ENCODE measurements at places on chromosomes 7 and 10. TPM values are rescaled to one million over a fixed set of nuclear protein-coding genes. Genes with fewer than 3 reads are reported as not detected.

The VWA2 gene
- 1.9 TPM for total RNA-seq

The GIMAP8 gene
- total RNA-seq = 5.5 TPM

The ITPRID1 gene
- 2.4 TPM for total RNA-seq

The SLC25A40 gene
- 31.1 TPM for total RNA-seq

The CTAGE4 gene
- 7.3 TPM for total RNA-seq

The PKD2L1 gene
- total RNA-seq = 0.22 TPM

The GPR15LG gene
- 725 TPM for total RNA-seq

The PDK4 gene
- 50.6 TPM for total RNA-seq

DNA sequence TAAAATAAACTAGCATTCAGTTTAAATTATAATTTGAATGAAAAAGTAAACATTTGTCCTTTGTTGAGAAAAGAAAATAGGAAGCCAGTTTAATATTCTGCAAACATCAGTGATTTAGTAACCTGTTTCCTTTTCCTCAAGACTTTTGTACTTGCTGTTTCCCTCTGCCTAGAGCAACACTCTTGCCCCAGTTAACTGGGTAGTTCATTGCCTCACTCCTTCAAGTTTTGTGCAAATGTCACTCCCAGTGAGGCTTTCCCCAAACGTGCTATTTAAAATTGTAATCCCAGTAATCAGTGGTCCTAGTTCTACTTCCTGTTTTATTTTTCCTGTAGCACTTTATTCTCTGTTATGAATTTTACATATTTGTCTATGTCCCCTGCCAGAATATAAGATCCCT is 23.8 kb downstream of the DLD start:
- DNase-seq = no peak

GRCh38 chr7:593324-594115 is 73.9 kb upstream of the PDGFA start:
- no peak for DNase-seq

DNA sequence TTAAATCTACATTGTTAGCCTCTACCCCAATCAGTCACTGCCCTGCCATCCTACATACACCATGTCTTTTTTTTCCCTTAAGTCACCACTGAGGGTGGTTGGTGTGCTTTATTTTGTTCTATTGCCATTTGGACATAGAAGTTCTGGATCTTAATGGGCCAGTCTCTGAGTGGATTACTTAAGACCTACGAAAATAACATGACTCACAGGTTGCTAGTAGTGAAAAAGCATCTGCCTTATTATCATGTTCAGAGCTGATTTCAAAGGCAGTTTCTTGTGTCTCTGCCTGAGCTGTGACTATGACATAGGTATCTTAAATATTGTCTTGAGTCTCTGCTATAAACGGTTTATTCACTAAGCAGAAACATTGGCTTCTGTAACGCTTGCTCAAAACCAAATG is 410.8 kb downstream of the MDFIC start:
- DNase-seq = no peak

- DNase-seq = no peak
Observed at GRCh38 chr10:58177362-58177947, 90.2 kb downstream of the IPMK start.

DNA sequence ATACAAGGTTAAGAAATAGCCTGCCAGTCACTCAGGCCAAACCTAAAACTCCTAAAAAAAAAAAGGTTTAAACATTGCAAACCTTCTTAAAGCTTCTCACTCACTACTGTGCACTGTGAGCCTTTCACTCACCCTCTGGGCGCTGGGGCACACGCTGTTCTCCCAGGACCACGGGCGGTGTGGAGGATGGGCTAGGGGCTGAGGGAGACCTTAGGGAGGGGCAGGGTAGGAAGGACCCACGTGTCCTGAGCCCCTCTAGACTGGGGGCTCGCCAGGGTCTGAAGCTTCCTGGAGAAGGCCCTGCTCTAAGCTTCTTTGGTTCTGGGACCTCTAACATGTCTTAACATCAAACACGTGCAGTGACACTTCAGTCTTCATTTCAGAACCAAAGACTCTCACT is 569.8 kb downstream of the DNAJB6 start:
- DNase-seq = no peak

DNA sequence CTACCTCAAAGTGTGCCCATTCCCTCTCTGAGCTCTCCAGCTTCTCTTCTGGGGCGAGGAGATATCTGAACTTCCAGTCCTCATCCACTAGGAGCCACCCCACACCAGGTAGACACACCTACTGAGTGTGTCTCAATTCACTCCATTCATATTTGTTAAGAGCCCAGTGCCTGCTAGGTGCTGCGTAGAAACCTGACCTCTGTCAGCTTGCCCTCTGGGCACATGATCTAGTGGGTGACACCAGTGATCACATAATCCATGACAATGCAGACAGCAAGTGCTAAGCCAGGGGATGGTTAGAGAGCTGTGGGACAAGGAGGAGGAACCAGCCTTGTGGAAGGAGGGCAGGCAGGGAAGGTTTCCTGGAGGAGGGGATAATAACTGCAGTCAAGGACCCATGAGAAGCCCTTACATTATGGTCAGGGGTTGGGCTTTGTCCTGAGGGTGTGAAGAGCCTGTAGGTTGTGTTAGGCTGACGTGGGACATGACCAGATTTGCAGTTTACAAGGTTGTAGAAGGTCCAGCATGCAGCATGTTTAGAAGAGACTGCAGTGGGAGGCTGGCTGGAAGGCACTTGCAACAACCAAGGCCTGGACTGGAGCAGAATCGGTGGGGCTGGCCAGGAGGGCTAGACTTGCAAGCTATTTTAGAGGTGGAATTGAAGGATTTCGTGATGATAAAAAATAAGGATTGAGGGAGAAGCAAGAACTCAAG is 81.8 kb downstream of the COL13A1 start:
- DNase-seq = peak; percentile 56

DNA sequence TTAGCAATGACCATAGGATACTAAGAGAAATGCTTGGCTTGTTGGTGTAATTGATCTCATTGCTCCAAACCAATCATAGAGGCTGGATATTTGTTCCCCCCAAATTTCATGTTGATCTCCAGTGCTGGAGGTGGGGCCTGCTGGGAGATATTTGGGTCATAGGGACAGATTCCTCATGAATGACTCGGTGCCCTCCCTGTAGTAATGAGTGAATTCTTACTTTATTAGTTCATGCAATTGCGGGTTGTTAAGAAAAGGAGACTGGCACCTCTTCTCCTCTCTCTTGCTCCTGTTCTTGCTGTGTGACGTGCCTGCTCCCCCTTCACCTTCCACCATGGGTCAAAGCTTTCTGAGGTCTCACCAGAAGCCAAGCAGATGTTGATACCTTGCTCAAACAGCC is 630.1 kb downstream of the CALN1 start:
- DNase-seq = no peak

- no peak for DNase-seq
Observed at GRCh38 chr10:78933828-78934531, 134.8 kb upstream of the ZMIZ1 start.

- DNase-seq = no peak
Observed at GRCh38 chr10:105579112-105579511, 938.0 kb downstream of the SORCS3 start.

- DNase-seq = no peak
Observed at GRCh38 chr7:135537453-135537852, 20.3 kb upstream of the NUP205 start.

DNA sequence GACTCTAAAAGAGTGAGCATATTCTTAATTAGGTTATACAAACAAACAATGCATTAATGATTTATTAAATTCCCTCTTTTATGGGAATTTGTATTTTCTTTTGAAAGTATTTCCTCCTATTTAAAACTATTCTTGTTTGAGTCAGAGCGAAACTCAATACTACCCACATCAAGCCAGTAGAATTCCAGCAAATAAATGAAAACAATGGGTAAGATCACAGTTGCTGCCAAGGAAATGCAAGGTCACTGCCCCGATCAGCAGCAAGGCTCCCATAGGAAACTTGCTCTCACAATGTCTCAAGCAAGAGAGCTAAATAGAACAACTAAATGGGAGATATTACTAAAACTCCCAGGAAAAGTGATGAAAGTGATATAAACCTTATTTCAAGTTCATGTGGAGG is 206.3 kb downstream of the THSD7A start:
- DNase-seq = no peak

DNA sequence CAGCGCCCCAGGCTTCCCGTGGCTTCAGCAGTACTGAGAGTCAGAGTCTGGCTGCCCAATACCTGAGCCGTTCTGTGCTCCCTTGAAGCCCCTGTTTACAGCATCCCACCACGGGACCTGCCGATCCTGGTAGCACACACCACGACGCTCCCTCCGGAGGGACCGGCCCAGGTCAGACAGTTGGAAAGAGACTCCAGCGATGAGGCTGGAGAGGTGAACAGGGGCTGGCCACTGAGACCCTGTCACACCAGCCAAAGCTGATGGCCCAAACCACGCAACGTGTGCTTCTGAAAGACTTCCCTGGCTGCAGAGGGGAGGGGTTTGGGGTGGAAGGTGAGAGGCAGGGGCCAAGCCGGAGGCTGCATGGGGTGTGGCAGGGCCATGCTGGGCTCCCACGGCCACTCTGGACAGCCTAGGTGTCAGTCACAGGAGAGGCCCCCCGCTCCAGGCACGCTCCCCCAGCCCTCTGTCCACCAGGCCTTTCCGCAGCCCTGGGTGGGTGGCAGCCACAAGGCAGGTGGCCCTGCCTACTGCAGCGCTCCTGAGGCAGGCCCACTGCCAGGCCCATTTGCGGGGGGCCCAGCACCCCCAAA is 140.2 kb upstream of the CHST15 start:
- DNase-seq = no peak

DNA sequence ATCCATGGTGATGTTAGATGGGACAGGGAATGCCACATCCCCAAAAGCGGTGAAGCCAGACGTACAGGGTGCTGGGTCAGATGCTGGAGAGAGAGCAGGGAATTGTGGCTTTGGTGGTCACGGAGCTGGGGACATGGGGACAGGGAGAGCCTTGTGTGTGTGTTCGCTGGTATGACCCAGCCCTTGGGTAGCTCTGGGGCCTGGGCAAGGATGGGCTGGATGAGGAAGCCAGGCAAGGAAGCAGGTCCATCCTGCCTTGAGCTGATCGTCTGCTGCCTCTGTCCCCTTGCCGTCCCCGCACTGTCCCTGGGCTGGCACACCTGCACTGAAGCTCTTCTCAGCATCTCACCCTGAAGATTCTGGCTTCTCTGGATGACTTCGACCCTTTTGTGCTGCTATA is 15.4 kb upstream of the CLDN4 start:
- DNase-seq = peak; percentile 32

- no peak for DNase-seq
Observed at GRCh38 chr7:47943676-47944474, 4.4 kb downstream of the PKD1L1 start.

GRCh38 chr7:139230023-139230422 is 1.0 kb upstream of the UBN2 start:
- DNase-seq = no peak

DNA sequence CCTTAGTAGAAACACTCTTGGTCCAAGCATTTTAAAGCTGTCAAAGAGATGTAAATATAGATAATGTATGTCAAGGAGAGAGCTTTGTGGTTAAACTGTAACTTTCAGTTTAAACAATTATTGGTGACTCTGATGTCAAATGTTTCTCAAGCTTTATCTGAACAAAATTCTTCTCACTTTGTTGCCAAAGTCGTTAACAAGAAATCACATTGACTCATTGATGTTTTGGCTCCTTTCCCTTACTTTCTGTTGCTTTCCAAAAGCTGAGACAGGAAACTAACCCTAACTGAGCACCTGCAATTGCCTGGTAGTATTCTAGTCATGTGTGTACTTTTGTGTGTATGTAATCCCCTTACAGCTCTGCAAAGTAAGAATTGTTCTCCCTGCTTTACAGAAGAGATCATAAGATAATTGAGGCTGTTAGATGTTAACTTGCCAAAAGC is 108.5 kb downstream of the CFTR start:
- DNase-seq = no peak

DNA sequence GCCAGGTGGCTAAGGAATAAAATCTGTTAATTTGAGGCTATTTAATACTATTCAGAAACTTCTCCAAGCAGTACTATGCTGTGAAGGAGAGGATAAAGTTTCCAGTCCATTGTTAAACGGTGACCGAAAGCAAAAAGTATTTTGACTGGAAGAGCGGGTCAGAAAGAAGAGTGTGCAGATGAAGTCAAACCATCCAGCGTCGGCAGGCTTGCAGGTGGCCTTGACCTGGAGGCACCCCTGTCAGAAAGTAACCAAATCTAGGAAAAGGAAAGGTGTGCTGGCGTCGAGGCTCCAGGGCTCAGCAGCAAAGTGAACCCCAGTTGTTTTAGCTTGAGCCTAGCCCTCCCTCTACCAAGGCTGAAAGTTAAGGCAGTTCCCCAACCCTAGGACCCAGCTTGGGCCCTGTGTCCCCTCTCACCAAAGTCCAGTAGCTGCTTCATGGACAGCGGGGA is 544 bp downstream of the PDK4 start:
- DNase-seq = no peak

GRCh38 chr7:34656041-34656440 is 2.0 kb upstream of the NPSR1 start:
- DNase-seq = no peak

DNA sequence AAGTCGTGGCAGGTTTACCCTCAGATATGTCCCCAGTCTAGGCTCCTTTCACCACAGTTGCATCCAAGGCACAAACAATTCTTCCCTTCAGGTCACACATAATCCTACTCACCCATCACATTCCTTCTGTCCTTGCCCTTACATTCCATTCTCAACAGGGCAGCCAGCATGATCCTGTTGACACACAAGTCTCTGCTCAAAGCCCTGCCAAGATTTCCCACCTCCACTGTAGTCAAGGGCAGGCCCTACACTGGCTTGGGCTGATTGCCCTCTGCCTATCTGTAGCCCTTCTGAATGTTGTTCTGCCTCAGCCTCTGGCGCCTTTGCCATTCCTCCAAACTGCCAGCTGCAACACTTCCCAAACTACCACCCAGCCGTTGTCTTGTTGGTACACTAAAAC is 187.9 kb upstream of the AKR1E2 start:
- no peak for DNase-seq

- no peak for DNase-seq
Observed at GRCh38 chr7:2802101-2802500, 42.0 kb downstream of the GNA12 start.

- DNase-seq = no peak
Observed at GRCh38 chr7:112350585-112350984, 99.7 kb upstream of the IFRD1 start.

- no peak for DNase-seq
Observed at GRCh38 chr10:124004663-124005004, 88.8 kb downstream of the CHST15 start.

GRCh38 chr7:70598976-70599375 is 533.0 kb upstream of the GALNT17 start:
- peak; percentile 93 for DNase-seq

GRCh38 chr10:57314046-57314445 is 953.0 kb upstream of the ZWINT start:
- no peak for DNase-seq

DNA sequence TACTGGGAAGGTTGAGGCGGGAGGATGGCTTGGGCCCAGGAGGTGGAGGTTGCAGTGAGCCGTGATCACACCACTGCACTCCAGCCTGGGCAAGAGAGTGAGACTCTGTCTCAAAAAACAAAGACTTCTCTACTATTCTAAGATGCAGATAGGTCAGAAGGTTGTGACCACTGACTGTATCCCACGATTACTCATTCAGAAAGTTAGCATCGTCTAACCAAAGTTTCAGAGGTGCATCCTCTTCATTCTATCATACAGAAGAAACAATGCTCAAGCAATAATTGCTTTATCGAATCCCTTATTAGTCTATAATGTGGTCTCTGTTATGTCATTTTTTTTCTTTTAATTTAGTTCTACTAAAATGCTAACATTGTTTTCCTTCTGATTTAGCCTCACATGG is 348.7 kb upstream of the LRGUK start:
- DNase-seq = no peak

- DNase-seq = no peak
Observed at GRCh38 chr7:142409471-142409870, 151.6 kb upstream of the PRSS58 start.

Measured in mucosa of descending colon (tissue), 3 donors.